Occipital lobe (tissue), 3 donors: ENCODE measurements at places on chromosomes 3 and 15. TPM values are rescaled to one million over a fixed set of nuclear protein-coding genes. Genes with fewer than 3 reads are reported as not detected.

Gene ACOX2
- 0.78 TPM for total RNA-seq

GRCh38 chr15:85542895-85543331 lies 162.5 kb downstream of the AKAP13 start:
- DNase-seq: no peak

DNA sequence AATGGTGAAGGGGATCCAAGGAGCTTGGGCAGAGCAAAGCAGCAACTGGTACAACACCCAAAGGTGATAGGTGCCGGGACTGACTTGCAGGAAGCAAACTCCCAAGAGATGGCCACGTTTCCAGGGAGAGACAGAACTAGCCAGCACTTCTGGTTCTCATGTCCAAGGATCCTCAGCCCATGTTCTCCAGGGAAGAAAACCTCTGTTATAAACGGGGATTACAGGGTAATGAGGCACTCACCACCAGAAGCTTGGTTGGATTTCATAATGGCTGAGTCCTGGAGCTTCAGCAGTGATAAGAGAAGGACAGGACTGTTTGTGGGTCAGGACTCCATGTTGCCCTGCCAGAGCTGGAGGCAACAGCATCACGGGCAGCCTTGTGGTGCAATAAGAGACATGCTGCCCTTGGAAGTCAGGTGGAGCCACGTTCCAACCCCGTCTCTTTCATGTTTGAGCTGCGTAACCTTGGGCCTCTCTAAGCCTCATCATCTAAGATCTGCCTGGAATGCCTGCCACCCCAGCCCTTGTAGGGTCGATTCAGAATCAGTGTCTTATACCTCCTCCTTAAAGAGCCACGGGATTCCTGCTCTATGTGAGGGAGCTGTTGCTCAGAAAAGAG lies 181.0 kb downstream of the ABHD5 start:
- DNase-seq: no peak

Gene SLCO3A1
- total RNA-seq: 9.8 TPM

Gene PCLAF
- total RNA-seq: 5.0 TPM

Gene KIF15
- 6.4 TPM for total RNA-seq

DNA sequence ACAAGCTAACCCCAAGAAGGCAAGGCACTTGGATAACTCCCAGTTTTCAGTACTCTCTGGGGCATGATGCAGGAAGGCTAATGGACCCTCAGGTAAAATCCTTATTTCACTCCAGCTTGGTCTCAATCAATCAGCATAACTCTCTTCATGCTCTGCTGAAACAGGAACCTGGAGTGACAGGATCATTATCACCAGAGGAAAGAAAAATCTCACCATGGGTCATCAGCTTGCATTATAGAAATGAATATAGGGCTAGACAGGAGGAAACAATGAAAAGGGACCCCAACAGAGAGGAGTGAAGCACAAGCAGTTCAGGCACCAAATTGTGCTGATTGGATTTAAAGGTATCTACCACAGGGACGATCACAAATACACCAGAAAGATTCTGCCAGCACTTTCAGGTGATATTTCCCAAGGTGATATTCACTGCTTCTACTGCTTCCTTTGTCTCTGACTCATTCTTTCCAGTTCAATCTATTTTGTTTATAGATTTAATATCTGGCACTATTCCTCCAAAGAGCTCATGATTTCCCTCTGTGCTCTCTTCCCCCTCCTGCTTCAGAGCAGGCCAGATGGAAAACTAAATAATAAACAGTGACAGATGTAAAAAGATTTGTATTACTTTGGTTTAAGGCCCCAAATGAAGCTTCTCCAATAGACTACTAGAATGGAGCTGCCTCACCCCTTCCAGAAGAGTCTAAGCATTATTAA lies 22.9 kb upstream of the THUMPD3 start:
- DNase-seq: no peak

DNA sequence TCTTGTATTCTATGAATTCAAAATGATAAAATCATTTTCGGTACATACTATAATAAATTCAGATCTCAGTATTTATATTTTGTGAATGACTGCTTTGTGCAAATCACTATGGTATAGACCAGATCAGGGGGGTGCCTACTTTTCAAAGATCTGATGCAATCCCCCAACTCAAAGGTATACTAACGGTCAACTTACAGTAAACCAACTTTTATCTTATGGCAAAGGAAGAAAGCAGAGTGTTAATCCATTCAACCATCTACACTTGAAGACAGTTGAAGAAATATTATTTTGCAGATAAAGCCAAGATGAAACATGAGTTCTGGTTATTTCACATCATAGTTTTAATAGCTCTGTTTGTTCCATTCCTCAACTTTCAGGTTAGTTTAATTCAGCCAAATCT lies 197.1 kb downstream of the MEX3B start:
- no peak for DNase-seq

Gene GOLGA8O
- not detected for total RNA-seq

Gene FGD5
- total RNA-seq: 2.7 TPM

DNA sequence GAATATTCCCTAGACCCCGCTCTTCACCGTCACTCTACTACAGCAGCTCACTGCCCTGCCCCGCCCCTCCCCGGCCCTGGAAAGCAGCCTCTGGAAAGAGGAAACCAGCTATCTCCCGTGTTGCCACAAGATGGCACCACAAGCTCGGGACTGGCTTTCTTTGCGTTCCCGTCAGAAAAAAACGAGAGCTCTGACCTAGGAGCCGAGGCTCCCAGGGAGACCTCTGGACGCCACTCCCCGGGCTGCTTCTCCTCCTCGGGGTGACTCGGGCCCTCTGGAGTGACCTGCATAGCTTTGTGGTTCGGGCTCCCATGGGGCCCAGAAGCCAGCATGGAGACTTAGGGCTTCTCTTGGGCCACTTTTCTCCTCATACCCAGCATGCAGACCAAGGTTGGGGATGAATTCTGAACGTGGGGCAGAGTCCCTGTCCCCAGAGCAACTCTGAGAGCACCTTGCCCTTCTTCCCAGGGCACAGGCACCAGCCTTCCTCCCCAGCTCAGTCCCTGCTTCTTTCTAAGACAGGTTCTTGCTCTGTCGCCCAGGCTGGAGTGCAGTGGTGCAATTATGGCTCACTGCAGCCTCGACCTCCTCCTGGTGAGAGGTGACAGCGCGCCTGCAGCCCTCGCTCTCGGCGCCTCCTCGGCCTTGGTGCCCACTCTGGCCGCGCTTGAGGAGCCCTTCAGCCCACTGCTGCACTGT lies 19.0 kb downstream of the STOML1 start:
- peak; percentile 44 for DNase-seq

- DNase-seq: no peak
Observed at GRCh38 chr3:116405231-116405630, 40.1 kb downstream of the LSAMP start.

- DNase-seq: no peak
Observed at GRCh38 chr15:36053746-36054145, 507.8 kb upstream of the DPH6 start.

- no peak for DNase-seq
Observed at GRCh38 chr3:124014366-124014942, 22.5 kb upstream of the ROPN1 start.

GRCh38 chr3:176767385-176767784 lies 429.9 kb downstream of the TBL1XR1 start:
- DNase-seq: no peak

DNA sequence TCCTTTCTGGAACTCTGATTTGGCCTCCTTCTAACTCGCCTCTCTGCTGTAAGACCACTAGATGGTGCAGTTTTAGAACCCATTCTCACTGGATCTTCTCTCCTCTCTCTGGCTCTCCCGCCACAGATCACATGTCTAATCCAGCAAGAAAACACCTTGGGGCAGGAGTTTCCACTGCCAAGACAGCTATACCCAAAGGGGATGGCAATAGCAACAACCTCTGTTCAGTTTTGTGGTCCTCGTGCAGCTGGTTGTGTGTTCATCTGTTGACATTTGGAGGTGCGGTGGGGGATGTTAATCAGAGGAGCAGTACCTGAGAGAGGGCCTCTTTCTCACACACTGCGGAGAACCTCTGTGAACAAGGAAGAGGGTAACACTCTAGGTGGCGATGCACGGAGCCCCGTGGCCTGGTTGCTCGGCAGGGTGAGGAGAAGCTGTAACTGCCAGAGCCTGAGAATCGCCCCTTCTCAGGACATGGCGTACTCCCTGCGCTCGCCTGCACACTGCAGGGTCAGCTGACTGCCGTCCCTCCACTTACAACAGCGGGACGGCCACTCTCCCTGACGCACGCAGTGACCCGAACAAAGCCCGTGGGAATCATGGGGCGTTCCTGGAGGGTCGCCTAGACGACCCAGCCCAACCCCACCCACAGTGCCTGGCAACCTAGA lies at the start of gene TEX55:
Gene TEX55 (plus strand): TSS at position 666 of the 668 bp plus-strand sequence. CDS start 25 bp downstream, outside the sequence.
- no peak for DNase-seq

GRCh38 chr3:135382621-135383020 lies 582.9 kb upstream of the PPP2R3A start:
- no peak for DNase-seq

GRCh38 chr15:51496246-51496645 lies 126.3 kb downstream of the DMXL2 start:
- no peak for DNase-seq

DNA sequence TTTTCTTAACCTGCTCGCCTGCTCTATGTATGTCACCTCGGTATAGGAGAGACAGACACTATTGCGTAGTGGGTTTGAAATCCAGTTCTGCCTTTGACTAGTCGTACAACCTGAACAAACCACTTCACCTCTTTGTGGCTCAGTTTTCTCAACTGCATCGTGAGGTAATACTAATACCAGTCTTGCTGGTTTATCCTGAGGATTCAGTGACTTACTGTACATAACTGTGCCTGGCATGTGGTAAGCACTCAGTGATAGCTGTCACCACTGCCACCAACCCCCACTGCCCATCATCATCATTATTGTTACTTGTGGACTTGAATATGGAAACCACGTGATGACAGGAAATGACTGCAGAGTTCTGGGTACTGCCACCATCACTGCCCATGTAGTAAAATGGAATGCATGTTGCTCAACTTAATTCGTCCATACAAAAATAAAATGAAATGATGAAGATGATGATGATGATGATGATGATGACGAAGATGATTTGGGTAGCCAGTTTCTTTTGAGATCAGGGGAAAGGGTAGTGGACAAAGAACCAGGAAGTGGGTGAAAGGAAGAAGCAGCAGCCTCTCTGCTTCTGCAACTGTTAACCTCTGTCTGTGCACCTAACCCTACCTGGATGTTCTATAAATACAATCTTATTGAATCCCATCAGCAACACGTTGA lies 228.1 kb downstream of the FEZF2 start:
- no peak for DNase-seq

Gene TGM4
- total RNA-seq: not detected

GRCh38 chr3:4950948-4951347 lies 28.3 kb upstream of the BHLHE40 start:
- no peak for DNase-seq

DNA sequence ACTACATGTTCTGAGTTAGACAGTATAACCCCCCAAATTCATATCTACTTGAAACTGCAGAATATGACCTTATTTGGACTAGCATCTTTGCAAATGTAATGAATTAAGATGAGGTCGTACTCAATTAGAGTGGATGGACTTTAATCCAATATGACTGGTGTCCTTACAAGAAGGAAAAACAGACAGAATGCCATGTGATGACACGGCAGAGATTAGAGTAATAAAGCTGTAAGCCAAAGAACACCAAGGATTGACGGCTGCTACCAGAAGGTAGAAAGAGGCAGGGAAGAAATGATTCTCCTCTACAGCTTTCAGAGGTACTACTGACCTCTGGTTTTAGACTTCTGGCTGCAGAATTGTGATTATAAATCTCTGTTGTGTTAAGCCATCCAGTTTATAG lies 30.3 kb downstream of the GALK2 start:
- no peak for DNase-seq

Gene SCAANT1
- total RNA-seq: not detected

GRCh38 chr3:150059729-150060128 lies 89.0 kb upstream of the PFN2 start:
- DNase-seq: no peak

GRCh38 chr3:134307425-134307824 lies 56.8 kb upstream of the RYK start:
- DNase-seq: no peak

DNA sequence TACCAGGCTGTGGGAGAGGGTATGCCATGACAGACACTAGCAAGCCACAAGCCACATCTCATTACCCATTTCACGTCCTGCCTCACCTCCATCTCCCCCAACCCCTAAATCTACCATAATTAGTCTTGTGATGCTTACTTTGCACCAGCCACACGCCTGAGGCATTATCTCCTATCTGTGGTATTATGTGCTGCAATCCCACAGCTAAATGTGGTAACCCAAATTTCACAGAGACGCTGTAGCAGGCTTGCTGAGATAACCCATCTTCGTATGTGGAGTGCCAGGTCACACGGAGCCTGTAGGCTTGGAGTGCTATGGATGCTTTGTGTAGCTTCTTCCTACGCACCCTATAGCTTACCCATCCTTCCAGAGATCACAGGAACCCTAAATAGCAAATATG lies 256.7 kb upstream of the KCNH8 start:
- peak; percentile 19 for DNase-seq

Gene WDR49
- total RNA-seq: 21.4 TPM

GRCh38 chr3:180631317-180631716 lies 29.4 kb downstream of the TTC14 start:
- no peak for DNase-seq

DNA sequence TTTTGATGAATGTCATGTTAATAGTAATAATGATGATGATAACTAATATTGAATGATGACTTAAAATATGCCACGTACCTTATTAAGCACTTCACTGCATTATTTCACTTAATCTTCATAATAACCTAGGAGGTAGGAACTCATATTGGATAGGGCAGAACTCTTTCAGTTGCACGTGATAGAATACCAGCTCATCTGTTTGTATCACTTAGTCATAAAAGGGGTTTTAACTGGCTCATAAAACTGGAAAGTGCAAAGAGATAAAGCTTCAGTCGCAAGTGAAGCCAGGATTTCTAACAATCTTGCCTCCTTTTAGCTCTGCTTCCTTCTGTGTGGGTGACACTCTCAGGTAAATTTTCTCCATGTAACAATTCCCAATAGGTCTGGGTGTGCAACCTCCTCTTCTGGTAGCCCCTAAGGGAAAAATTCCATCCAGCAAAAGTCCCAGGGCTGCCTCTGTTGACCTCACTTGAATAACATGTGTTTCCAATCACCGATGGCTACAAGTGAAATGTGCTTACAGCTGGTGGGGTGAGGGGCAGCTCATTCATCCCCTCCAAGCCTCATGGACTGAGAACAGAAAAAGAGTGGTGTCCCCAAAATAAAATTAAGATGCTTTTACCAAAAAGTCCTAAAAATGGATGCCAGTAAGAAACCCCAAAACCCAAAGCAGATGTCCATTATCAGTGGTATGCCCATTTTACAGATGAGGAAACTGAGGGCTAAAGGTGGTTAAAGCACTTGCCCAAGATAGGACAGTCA lies 9.3 kb downstream of the GXYLT2 start:
- no peak for DNase-seq

Gene GPR171
- not detected for total RNA-seq

Gene TXNRD3
- 15.3 TPM for total RNA-seq

Gene KLHL6
- total RNA-seq: 1.1 TPM

Gene AGTR1
- 2.0 TPM for total RNA-seq

Gene LINGO1
- total RNA-seq: 45.7 TPM

- DNase-seq: no peak
Observed at GRCh38 chr3:25461946-25462345, 33.9 kb downstream of the RARB start.

GRCh38 chr15:90808517-90809235 lies 59.7 kb upstream of the FURIN start:
- no peak for DNase-seq

- DNase-seq: no peak
Observed at GRCh38 chr15:38705436-38706219, 141.0 kb upstream of the RASGRP1 start.
